Activated CD4-positive, alpha-beta T cell treated with anti-CD3 and anti-CD28 coated beads for 24 hours (primary cell): ENCODE measurements at places on chromosomes 3 and 15.

DNA sequence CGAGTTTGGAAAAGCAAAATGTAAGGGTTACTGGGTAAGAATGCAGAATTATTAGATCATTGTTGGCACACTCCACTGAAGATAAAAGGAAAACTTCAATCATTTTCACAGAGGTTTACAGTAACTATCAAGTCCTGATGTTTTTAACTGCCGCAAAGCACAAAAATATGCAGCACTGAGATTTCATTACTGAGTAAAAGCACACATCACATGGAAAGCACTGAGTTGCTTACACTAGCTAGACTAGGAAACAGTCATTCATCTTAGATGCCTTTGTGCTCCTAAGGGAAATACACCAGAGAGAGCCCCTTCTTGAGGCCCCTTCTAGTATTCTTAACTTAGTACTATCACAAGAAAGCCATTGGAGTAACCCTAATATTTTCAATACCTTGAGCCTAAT is 11.8 kb upstream of the P2RY1 start:
- DNase-seq = no peak

GRCh38 chr3:133455960-133456359 is 56.1 kb downstream of the BFSP2 start:
- no peak for DNase-seq

GRCh38 chr15:29403772-29404171 is 134.2 kb upstream of the NSMCE3 start:
- no peak for DNase-seq

- no peak for DNase-seq
Observed at GRCh38 chr3:120399372-120399771, 50.2 kb upstream of the LRRC58 start.

GRCh38 chr3:145776782-145777408 is 384.1 kb downstream of the PLOD2 start:
- DNase-seq = no peak

DNA sequence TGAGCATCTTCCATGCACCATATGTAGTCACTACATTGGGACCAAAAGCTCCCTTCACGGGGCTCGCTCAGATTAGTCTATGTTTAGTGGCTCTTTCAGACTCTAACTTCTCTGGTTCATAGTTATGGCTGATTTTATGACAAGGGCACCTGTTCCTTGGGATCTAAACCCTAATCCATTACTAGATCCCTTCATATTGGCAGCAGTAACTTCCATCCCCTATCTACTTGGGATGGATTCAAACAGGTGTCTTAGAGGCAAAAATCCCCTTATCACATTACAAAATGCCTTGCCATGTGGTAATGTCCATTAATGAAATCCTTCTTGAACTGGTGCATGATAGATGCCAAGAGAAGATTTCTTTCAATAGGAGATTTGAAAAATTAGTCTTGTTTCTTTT is 96.7 kb upstream of the TP63 start:
- DNase-seq = no peak

GRCh38 chr3:69370901-69371301 is 15.0 kb downstream of the FRMD4B start:
- no peak for DNase-seq

GRCh38 chr3:122258757-122259371 is 66.2 kb upstream of the CSTA start:
- peak; percentile 36 for DNase-seq

DNA sequence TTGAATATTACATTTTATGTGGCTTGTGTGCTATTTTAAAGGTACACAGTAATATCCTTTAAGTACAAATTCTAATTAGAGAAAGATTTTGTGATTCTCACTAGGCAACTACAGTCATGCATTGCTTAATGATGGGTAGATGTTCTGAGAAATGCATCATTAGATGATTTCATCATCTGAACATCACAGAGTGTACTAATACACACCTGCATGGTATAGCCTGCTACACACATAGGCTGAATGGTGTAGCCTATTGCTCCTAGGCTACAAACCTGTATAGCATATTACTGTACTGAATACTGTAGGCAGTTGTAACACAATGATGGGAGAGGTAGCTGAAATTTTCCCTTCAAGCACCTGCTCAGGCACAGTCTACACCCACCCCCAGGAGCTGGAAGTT is 217.4 kb upstream of the EOMES start:
- no peak for DNase-seq
